ENCODE measurements at places on chromosomes 3 and 15.
A peak's percentile ranks its signal among the peaks of the same experiment; 100 is the strongest.

DNA sequence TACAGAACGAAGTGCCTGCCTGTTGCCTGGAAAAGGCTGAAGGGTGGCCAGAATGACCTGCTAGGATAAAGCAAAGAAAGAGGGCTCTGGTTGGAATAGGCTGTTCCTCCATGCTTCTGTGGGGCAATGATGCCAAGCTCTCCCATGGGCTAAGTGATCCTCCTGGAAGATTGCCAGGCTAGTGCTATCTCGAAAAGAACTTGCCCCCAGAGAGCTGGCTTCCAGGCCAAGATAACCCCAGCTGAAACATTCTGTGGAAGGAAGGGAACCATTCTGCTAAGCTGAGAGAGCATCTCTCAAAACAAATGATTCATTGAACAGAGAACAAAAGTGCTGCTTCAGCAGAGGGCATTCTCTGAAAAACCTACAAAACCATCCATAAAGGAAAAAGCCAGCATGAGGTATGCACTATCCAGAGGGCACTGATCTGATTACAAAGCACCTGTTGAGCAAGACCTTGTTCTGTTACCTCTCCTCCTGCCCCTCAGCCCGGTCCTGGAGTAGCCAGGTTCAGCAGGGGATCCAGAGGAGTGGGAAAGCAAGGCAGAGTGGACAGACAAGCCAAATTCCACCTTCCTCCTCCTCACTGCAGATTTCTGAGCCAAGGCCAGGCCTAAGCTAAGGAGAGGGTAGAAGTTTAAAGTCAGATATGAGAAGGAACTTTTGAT is 31.9 kb upstream of the SPRED1 start:
- no peak for DNase-seq

GRCh38 chr3:107684431-107684925 is 161.7 kb downstream of the BBX start:
- no peak for DNase-seq

DNA sequence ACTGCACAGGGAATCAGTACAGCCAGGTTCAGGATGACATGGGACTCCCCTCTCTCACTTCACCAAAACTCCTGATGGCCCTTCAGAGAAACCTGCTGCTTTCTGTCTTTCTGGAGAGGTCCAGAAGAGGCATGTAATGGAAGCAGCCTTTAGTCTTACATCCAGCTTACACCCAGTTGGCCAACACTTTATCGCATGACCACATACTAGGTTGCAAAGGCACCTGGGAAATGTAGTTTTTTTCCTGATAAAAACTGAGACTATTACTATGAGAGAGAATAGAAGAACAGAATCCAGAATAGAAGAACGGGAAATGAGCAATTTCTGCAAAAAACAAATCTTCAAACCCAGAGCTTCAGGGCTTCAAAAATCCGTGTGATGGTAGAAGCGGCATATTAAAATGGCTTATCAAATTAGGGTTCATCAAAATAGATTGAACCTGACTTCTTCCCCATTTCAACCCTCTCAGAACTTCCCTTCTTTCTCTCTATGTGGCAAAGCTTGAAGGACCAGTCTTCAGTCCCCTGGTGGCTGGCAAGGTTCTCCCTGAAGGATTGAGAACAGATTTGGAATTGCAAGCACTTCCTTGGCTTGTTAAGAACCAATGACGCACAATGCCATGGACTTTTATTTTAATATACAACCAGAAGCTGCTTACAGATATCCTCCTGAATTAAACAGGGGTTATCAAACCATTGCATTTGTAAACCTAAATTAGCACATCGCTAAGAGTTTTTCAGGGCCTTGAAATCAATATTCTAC is 34.4 kb downstream of the CORO2B start:
- DNase-seq: no peak

GRCh38 chr15:85440451-85440850 is 60.0 kb downstream of the AKAP13 start:
- no peak for DNase-seq

- no peak for DNase-seq
Observed at GRCh38 chr15:80654299-80654698, 40.8 kb upstream of the ABHD17C start.

- DNase-seq: no peak
Observed at GRCh38 chr3:149374391-149374790, 3.1 kb downstream of the TM4SF1 start.

DNA sequence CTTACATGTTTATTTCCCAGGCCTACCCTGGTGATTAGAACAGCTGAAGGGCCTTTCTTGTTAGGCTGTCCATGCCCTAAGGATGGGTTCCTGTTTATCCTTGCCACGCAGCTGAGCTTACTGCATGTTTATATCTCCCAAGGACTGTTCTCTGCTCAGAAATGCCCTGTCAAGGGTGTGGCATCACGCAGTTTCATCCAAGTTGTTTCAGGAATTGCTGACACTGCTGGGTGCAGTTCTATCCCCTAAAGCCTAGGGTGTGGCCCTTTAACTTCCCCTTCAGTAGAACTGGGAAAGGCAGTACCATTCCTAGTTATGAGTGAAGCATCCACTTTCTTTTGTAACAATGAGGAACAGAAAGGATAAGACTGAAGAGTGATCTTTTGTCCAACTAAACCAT is 5.0 kb downstream of the ELL3 start:
- no peak for DNase-seq

DNA sequence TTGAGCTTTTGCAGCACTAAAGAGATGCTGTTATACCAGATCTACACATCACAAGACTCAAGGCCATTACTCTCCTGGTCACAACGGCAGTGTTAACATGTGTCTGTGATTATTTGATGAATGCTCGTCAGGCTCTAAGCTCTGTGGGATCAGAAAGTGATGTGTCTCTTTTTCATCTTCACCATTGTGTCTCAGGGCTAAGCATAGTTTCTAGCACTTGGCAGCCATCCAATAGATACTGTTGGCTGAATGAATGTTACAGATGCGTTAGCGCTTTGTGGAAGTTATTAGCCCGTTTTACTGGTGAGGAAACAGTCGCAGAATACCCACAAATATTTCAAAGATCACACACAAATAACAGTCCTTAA is 1.2 kb upstream of the FAM81A start:
- no peak for DNase-seq

GRCh38 chr3:16343101-16343500 is 78.1 kb downstream of the OXNAD1 start:
- DNase-seq: no peak

- DNase-seq: no peak
Observed at GRCh38 chr3:16916840-16917239, 32.1 kb downstream of the PLCL2 start.

DNA sequence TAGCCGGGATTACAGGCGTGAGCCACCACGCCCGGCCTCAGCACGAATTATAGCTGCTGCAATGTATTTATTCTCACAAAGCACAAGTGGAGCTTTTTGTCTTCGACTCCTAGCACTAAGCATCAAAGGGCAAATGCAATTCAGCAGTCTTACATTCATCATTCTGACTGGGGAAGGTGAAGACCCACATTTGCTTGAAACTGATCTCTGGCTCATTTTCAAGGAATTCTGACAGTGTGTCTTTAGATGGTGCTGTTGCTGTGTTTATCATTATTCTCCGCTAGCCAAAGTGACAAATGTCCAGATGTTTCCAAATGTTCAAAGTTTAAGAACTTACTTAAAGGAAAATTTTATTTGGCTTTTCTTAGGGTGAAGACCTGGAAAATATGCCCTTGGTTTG is 55.9 kb downstream of the SGO1 start:
- DNase-seq: no peak

- no peak for DNase-seq
Observed at GRCh38 chr3:178785961-178786360, 249.7 kb downstream of the KCNMB2 start.

- DNase-seq: no peak
Observed at GRCh38 chr3:63706321-63707085, 54.0 kb downstream of the SNTN start.

- DNase-seq: peak; percentile 10
Observed at GRCh38 chr3:16026753-16027152, 147.7 kb upstream of the GALNT15 start.

GRCh38 chr3:46500656-46501635 is 3.2 kb downstream of the RTP3 start:
- no peak for DNase-seq

- DNase-seq: no peak
Observed at GRCh38 chr3:195461594-195462307, 18.9 kb upstream of the ACAP2 start.

DNA sequence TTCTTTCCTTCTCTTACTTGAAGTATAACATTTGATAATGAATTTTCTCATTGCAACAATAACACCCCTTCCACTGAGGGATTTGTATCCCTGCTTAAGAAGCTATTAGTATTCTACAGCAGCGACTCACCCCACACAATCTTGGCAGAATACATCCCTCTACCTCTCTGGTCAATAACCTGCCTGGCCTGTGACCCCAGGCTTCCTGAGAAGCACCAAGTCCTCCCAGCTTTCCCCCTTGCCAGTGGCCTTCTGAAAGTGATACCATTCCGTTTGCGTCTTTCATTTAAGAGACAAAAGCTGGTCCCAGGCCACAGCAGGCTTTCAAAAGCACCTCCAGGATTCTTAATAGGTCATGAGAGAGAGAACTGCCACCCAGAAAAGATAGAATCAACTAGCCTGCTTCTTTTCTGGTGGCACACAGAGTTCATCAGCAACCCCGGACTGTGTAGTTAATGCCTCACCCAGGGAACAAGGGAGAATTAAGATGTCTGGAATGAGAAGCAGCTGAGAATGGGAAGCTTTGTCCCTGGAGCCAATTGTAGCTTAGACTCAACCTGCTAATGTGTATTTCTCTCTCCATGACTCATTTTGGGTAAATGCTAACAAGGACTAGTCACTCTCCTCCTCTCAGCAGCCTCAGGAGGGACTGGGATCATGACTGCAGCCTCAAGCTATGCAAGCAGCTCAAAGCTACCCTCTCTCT is 101.0 kb upstream of the CPNE4 start:
- peak; percentile 85 for DNase-seq

GRCh38 chr15:90451053-90451850 is 63.2 kb downstream of the IQGAP1 start:
- DNase-seq: peak; percentile 41

DNA sequence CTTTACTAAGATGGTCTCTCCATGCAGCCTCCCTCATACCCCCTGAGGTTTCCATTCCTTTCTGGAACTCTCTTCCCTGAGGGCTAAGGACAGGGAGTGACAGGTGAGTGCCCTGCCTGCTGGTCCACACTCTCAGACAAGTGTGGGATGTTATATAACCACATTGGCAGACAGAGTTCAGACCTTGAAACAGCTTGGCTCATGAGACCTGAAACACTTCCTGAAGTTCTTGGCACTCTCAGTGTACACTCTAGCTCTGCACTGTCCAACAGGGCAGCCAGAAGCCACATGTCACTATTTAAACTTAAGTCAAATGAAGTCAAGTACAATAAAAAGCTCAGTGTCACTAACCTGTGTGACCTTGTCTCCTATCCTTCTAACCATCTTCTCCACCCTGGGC is 188.5 kb downstream of the ZNF621 start:
- DNase-seq: no peak

GRCh38 chr3:123610331-123610730 is 25.5 kb upstream of the HACD2 start:
- DNase-seq: no peak

GRCh38 chr15:28983432-28984311 is 97.9 kb downstream of the APBA2 start:
- no peak for DNase-seq

- no peak for DNase-seq
Observed at GRCh38 chr3:88703501-88704059, 403.8 kb upstream of the EPHA3 start.

DNA sequence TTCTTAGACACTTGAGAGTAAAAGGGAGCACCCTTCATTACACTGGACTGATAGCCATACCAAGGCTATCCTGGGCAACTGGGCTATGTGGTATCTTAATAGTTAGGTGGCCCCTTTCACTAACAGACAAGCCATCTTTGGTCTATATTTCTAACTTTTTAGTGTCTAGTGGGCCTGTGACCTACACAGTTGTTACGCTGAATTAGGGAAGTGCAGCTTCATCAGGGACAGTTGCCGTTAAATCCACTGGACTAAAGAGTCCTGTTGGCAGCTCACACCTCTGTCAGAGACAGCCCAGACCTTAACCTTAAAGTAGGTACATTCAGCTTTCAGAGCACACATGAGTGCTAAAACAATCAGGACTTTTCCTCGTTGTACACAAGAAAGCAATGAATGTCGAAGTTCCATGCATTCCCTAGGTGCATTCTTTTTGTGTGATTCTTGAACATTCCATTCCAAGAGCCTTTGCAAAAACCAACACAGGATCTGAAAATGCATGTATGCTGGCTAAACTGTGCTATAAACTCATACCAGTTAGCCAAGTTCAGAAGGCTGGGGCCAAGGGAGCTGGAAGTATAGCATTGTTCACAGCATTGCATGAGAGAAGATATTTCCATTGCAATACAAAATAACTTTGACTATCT is 230.2 kb upstream of the EIF1B start:
- DNase-seq: no peak

GRCh38 chr3:156819842-156820691 is 6.1 kb upstream of the LEKR1 start:
- DNase-seq: peak; percentile 42

DNA sequence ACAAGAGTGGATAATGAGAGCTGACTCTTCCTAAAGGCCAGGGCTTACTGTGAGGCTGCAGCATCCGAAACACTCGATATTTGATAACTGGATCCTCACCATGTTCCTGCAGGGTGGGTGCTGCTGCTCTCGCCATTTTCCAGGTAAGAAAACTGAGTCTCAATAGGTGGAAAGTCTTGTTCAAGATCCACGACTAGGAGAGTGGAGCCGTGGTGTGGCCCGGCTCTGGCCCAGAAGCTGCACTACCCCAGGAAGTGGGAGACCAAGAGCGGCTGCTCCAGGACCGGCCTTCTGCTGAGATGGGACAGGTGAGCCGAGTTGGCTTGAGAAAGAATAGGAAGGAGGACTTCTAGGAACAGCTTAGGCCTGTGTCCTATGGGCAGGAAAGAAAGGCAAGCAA is 121.6 kb downstream of the SMAD6 start:
- no peak for DNase-seq

- no peak for DNase-seq
Observed at GRCh38 chr3:74511078-74511477, 103.4 kb downstream of the CNTN3 start.

GRCh38 chr3:3632449-3632848 is 166.8 kb upstream of the LRRN1 start:
- DNase-seq: no peak

DNA sequence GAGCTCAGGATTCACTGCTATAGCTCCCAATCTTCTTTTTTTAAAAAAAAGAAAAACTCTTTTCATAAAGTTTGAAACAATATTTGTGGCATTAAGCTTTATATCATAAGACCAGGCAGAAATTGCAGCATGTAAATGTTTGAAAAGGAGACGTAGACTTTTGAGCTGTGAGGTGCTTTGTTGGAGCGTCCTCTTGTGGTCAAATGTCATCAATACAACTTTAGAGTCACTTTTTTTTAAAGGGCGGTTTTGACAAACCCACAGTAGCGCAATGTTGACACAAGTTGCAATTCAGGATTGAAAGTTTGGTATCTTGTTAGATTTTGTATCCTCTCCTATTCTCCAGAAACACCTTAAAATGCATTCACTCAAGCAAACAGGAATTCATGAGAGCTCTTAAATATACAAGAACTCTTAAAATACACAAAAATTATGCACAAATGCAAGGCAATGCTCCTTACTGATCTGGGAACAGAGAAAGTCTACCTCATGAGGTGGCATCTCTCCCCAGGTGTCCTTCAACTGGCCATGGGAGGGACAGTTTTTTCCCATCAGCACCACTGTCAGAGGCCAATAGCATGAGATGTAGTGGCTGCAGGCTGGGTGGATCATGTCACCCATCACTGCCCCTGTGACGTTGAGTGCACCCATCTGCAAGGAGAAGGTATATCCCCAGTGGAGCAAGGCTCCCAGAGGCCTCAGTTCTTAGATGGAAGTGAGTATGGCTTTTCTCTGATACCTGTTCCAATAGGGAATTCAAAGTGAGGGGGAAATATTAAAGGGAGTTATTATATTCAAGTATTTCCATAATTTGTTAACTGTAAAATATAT is 70.7 kb downstream of the ANXA2 start:
- DNase-seq: peak; percentile 42

Measured in H4 (cell line).